Stimulated activated CD8-positive, alpha-beta memory T cell treated with anti-CD3 and anti-CD28 coated beads, Interleukin-2, amount 100 ng/mL, for 1 hour (primary cell): ENCODE measurements at places on chromosomes 12 and 14.

DNA sequence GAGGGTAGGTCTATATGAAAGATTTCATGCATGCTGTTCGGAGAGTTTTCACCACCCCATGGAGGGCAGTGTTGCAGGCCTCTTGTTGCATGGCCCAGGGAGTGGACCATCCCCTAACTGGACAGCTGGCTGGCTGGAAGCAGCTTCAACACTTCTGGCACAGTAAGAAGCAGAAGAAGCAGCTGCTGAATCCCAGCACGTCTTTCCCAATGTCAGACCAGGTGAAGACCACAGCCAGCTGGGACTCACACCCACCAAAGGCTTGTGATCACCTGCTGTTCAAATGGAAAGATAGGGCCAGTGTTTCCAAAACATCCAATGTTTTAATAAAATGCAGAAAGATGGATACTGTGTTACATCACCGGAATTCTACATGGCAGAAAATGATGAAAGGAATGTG lies 1423.6 kb downstream of the AACS start:
- DNase-seq, result no peak

DNA sequence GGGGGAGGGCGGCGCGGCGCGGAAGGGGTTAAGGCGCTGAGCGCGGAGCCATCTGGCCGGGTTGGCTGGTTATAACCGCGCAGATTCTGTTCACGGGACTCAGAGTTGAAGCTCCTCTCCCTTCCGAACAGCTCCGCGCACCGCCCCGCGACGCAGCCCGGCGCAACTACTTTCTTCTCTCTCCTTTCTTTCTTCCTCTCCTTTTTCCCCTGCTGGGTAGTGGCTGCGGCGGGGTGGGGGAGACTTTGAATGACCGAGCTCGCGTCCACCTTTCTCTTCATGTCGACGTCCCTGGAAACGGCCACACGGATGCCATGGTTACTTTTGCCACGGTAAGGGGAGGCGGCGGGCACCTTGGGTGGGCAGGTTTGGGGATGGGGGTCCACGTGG lies at the start of gene NTF3:
Gene NTF3, plus strand, starts transcription at position 98 of the 390 bp plus-strand sequence. Its CDS starts 217 bp downstream, at position 315.
- no peak for DNase-seq

DNA sequence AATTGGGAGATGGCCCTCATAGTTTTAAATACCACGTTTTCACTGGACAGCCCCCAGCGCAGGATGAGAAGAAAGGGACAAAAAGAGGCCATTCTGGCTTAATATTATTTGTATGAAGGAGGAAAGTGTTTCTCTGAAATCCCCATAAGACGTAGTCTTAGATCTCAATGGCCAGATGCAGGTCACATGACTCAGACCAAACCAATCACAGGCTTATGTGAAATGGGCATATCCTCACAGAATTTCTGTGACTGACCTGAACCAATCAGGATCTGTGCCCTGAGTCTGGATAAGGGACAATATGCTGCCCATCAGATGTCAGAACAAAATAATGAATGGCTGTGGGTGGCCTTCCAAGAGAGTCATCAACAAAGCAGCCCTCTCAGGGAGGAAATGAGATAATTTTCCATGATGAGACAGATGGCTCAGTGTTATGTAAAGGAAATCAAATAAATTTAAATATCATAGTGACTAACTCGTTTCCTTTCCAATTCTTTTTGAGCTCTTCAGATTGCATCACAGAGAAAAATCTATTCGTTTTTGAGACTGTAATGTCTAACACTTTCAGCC lies 1009.5 kb upstream of the TMEM132C start:
- no peak for DNase-seq

- no peak for DNase-seq
These were observed 99.9 kb downstream of the PHETA1 start for GRCh38 chr12:111268738-111269572.

DNA sequence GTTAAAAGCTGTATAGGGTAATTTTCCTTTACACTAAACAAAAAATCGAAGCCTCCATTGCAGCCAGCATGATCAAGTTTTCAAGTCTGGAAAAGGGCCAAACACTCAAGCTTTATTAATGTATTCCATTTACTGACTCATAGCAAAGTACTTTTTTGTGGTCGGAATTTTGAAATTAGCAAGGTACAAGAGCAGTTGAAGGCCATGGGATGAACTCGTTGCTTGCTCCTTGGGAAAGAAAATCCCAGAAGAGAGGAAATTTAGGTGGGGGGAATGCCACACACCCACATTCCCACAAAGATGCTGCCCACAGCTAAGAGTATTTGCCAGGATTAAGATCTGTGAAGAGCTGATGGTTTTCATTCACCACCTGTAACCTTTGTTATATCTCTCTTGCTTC lies 333.7 kb downstream of the EGLN3 start:
- no peak for DNase-seq

GRCh38 chr14:75822522-75823141 lies 159.2 kb downstream of the TGFB3 start:
- DNase-seq, result no peak

GRCh38 chr14:99685151-99685591 lies 1.1 kb downstream of the CYP46A1 start:
- DNase-seq, result no peak

DNA sequence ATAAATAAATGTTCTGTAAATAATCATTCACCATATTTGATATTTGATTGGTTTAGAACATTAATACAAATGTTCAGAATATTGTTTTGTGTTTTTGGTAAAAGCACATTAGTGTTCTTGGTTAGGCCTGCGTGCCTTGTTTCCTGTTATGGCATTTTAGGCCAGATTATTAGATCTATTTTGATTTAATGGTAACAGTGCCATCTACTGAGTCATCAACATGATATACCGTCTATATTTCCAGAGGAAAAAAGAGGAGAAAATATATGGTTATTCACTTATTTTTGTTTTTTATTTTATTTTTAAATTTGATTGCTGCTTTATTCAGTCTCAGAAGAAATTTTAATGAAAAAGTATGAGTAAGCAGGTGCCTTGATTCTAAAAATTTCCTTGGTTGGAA lies 60.3 kb downstream of the GPHN start:
- no peak for DNase-seq

GRCh38 chr12:99157946-99158345 lies 489.6 kb upstream of the GARIN6 start:
- no peak for DNase-seq
